ENCODE measurements at places on chromosomes 4 and X. TPM values are rescaled to one million over a fixed set of nuclear protein-coding genes. Genes with fewer than 3 reads are reported as not detected.
A peak's percentile ranks its signal among the peaks of the same experiment; 100 is the strongest.

GRCh38 chrX:25156832-25157231, 141.1 kb upstream of the ARX start:
- DNase-seq: no peak

DNA sequence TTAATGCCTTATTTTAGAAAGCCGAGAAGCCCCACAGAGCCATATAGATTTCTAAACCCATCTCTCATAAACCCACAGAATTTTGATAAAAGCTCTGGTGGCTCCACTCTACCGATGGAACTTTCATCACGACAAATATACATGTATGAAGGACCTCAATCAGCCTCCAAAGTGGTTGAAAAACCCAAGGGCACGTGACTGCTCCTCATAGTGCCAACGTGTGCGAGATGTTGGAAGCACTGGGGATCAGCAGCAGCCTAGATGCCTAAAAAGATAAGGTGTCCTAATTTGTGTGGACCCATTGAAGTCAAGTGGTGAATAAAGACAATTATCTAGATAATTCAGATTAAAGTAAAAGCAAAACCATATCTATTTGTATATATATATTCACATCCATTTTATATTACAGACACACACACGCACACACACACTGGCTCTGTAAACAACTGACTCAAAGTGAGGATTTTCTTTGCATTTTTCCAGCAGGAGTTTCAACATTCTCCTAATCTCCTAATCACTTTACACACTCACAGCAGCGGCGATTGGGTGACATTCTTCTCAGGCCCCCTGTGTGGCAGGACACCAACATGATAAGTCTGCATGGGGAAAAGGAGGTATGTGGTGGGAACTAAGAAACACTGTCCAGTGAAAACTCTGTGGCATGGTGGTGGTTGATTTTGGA, 2.8 kb upstream of the PITX2 start:
- no peak for DNase-seq

The MAMLD1 gene
- 0.67 TPM for total RNA-seq

- DNase-seq: peak; percentile 11
Measured at GRCh38 chrX:9530848-9531274, 66.0 kb downstream of the TBL1X start.
